ENCODE measurements at places on chromosomes 2 and 18.
A peak's percentile ranks its signal among the peaks of the same experiment; 100 is the strongest.

- DNase-seq = no peak
These were observed 191.5 kb downstream of the ALK start for GRCh38 chr2:29729932-29730331.

GRCh38 chr2:174072069-174072468 lies 106.9 kb upstream of the SP3 start:
- no peak for DNase-seq

- peak; percentile 42 for DNase-seq
These were observed 32.1 kb upstream of the ZNF638 start for GRCh38 chr2:71299507-71299906.

DNA sequence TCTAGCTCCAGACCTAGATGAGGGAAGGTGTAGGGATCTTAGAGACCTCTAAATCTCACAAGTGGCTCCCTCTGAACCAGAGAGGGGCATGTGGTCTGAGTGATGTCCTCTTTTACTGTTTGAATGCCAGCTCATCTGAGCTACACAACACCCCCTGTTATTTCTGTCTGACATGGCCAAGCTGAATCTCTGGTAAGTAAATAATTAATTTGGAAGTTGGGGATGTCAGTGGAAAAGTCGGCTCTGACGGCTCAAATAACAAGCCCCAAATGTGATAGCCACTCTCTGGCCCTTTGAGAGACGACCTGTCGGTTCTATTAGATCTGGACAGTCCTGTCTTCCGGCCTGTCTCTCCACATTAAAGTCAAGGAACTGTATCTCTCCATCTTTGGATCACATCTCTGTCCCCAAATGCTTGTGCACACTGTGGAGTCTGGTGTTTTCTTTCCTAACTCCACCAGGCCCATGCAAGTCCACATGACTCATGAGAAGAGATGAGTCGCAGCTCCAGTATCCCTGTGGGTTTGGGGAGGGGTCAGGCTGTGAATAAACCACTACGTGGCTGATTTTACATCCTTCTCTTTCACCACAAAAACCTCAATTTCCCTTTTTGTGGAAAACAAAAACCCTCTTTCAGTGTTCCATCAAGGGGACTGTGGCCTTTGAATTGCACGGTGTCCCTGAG lies 52.5 kb downstream of the SETBP1 start:
- peak; percentile 94 for DNase-seq

DNA sequence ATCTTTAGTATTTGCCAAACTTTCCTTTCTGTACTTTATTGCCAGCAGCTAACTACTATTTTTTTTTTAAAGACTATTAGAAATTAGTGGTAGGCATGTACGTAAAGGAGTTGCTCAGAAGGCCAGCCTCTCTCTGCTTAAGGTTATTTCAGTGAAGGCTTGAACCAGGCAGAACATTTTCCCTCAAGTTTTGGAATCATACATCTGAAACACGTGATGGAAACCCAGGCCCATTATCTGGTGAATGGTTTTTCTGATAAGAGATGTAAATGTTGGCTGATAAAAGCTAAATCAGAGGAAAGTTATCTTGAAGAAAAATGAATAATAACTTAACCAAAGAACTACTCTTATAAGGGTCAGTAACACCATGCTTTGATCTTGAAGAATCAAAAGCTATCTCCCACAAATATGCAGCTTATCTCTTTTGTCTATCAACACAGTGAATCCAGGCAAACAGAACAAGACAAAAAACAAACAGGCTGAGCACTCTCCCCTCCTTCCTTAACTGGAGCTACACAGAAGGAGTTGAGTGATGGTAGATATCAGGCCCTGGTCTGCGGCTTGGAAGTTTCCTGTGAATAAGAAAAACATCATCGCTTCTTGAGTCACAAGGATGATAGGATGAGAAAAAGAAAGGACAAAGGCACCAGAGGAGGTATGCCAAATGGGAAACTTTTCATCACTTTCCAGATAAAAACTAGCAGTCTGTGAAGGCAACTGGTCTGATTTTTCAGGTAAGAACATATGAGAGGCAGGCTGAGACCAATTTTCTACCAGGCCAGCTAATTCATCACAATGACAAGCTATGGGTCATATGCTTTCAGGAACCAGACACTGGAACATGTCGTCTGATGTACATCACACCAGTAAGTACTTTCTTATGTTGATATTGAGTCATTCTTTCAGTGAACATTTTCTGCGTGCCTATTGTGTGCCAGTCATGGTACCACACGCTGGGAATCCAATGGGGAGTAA lies 88.4 kb upstream of the STK17B start:
- peak; percentile 73 for DNase-seq

GRCh38 chr2:30662268-30663131 lies 144.7 kb downstream of the CAPN13 start:
- DNase-seq = peak; percentile 65

DNA sequence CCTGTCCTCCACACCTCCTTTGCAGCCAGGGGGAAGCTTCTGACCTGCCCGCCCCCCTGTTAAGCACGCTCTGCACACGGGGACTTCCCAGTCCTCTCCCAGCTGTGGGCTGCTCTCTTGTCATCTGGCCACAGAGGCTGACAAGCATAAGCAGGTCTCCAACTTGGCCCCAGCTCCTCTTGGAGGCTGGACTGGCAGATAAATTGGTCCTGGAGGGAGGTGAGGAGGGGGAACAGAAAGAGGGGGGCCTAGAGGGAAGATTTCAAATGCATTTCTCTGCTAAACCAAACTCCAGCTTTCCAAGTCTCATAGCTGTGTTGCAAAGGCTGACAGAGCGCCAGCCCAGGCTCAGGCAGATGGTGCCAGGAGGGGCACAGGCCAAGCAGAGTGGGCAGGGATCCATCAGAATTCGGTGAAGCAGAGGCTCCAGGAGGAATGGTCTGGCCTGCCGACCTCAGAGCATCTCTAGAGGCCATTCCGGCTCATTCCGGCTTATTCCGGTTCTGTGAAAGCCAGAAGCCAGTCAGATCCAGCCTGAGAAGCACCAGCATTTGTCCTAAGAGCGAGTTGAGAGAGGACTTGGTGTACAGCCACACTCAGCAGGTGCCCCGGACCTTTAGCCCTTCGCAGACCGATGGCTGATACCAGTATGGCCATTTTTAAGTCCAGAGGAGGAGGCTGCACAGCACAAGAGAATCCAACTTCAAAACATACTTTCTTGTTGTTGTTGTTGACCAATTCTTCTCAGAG lies 508.9 kb upstream of the MYT1L start:
- DNase-seq = no peak

GRCh38 chr18:46482831-46483230 lies 174.2 kb downstream of the LOXHD1 start:
- DNase-seq = no peak

- peak; percentile 74 for DNase-seq
These were observed 5.1 kb downstream of the TRIB2 start for GRCh38 chr2:12721566-12722446.

- peak; percentile 28 for DNase-seq
These were observed 20.3 kb downstream of the CABLES1 start for GRCh38 chr18:23155537-23155936.

DNA sequence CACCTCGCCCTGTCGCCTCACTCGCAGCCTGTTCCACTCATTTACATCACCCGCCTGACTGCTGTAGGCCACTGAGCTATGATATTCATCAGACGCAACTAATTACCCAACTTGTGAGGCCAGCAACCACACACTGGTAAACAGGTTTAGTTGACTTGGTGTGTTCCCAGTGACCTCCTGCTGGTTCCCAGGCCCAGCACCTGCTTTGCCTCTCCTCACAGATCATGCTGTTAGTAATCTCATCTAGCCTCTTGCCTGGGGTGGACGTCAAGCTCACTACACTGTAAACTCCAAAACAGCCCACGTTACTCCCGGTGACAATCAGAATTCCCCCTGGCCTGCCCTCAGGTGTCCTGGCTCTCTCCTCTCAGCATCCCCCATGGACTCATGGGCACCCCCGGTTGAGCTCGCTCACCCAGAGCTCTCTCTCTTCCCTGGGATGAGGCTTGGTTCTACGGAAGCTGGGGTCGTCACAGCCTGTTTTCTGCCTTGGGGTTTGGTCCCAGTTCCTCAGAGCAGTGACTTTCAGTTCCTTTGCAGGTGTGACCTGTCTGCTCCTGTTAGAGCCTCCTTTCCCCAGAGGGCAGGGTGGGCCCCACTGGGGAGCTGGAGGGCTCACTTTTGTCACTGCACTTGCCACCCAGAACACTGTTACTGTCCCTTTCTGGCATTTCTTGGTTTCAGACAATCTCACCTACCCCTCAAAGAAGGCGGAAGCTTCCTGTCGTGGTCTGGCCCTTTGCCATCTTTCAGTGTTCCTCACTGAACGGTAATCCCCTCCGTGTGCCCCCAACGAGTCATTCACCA lies 40.3 kb downstream of the INPP5D start:
- no peak for DNase-seq

DNA sequence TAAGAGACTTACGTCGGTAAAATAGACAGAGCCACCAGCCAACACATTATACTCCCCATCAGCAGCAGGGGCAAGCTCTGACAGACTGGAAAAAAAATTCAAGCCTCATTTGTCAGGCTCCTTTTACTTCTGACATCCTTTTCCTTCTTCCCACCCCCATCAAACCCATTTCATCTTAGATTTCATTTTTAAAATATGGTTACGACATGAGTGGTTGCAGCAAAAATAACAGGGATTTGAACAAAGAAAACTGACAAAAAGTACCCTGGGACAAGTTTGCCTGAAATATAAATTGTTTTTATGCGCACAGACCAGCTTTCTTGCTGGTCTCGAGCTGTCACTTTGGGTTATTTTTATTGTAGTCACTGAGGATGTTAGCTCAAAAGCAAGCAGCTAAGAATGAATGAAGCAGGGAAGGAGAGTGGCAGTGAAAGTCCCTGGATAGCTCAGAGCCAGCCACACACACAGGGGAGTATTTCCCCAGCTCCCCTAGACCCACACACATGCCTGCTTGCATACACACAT lies 30.7 kb upstream of the LINC00305 start:
- no peak for DNase-seq

DNA sequence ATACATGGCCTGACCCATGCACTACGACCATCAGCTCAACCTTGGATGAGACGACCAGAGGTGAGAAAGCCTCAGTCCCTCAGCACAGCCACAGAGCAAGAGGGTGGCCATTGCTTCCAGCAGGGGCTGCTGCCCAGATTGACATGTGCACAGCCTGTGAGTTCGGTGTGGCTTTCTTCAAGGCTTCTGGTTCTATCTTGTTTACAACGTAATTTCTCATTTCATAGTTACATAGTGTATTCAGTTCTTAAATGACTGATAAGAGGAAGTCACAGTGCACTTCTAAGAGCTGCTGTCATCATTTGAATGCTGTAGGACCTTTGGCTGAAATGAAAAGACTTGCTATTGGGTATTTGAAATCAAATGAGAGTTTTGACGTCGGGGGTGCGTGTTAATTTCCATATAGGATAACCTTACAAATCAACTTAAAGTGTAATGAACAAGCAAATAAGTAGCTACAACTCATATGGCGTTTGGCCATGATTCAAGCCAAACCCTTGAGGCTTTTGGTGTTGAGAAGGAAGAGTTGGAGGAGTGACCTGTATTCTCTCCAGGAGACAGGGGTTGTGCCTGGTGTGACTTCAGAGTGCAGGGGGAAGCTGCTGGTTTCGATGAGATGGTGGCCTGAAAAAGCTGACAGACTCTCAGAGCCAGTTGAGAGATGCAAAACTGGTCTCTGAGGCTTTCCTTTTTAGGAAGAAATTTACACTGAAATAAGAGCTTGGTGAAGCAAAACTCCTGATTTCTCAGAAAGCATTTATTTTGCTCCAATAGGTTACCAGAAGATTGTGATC lies 51.0 kb downstream of the TSHZ1 start:
- no peak for DNase-seq

- peak; percentile 30 for DNase-seq
These were observed 89.6 kb upstream of the UBE2E3 start for GRCh38 chr2:180890781-180891180.

DNA sequence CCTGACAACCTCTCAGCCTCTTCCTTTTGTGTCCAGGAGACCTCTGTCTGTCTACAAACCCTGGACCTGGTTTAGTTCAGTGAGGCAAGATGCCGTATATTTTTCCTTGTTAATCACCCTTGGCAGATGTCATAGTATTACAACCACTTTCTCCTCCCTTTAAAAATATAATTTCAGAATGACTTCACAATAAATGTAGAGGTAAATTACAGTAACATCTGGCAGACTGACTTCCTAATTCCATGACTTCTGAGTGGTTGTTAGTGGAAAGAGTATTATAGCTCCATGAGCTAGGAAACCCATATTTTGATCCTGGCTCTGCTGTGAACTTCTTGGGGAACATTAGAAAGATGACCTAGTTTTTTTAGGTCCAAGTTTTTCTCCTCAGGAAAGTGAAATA lies 39.5 kb downstream of the SPATS2L start:
- DNase-seq = peak; percentile 18

- no peak for DNase-seq
These were observed 43.6 kb downstream of the SF3B1 start for GRCh38 chr2:197391220-197391717.

DNA sequence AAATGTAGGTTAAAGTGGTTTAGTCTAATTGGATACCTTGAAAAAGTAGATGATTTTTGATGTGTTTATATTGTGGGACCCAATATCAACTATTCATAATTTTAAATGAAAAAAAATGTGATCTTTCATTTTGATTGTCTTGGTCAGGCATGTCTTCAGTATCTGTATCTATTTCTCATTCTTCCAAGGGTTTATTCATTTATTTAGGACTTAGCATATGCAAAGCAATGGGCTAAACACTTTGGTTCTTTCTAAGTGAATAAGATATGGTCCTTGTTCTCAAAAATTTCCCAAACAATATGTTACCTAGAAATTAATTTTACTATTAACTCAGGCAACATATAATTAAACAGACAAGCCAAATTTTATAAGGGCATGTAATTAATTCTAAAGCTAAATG lies 49.1 kb downstream of the CSRNP3 start:
- DNase-seq = no peak

DNA sequence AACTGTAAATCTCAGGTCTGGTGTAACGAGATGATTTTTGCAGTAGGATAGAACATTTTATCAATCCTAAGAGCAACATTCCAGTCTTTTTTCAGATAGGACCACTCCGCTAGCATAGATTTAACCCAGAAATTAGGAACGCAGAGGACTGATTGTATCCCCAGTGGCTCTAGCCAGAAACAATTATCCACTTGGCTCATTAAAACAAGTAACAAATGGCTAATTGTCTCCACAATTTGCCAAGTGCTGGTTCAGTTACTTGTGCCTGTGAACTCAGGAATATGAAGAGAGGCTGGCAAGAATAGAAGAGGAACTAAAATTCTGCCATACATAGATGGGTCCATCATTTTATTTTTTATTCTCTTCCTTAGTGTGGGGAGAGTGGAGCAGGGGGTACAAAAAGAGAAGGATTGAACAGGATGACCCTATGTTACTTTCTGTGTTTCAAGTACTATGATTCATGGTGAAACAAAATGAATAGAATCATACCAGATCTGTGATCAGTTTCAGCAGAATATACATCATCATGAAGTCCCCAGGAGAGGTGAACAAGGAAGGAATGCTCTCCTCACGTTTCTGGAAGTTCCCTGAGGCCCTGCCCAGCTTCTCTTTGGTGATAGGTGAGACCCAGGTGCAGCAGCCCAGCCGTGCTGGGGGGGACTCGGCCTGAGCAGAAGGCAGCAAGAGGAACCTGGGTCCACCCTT lies 121.6 kb downstream of the ARL4C start:
- no peak for DNase-seq

- DNase-seq = peak; percentile 13
These were observed at the start of gene HSBP1L1 for GRCh38 chr18:79964330-79965118. HSBP1L1 (plus strand) TSS chr18:79964643; CDS start chr18:79964736, 93 bp downstream.

- DNase-seq = peak; percentile 58
These were observed 157.5 kb downstream of the ZEB2 start for GRCh38 chr2:144362401-144362800.

GRCh38 chr2:204346906-204347305 lies 198.4 kb upstream of the PARD3B start:
- no peak for DNase-seq

- DNase-seq = peak; percentile 95
These were observed 30.9 kb downstream of the LONRF2 start for GRCh38 chr2:100291152-100291970.
